Activated naive CD4-positive, alpha-beta T cell treated with anti-CD3 and anti-CD28 coated beads, Interleukin-2, amount 50 U/mL, for 16 hours (primary cell): ENCODE measurements at places on chromosomes 6 and 20.

- DNase-seq, result no peak
Observed at GRCh38 chr6:12473494-12473893, 183.3 kb downstream of the EDN1 start.

DNA sequence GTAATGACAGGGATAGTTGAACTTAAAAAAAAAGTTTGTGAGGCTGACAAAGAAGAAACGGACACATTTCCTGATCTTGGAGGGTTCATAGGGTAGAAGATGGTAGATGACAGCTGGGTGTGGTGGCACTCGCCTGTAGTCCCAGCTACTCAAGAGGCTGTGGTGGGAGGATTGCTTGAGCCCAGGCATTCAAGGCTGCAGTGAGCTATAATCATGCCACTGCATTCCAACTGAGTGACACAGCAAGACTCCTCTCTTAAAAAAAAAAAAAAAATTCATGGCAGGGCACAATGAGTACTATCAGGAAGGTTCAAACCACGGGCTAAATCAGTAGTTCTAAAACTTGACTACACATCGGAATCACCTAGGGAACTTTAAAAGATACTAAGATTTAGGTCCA is 2.0 kb upstream of the MICA start:
- no peak for DNase-seq

- DNase-seq, result no peak
Observed at GRCh38 chr20:34642009-34642408, 34.9 kb downstream of the PIGU start.

DNA sequence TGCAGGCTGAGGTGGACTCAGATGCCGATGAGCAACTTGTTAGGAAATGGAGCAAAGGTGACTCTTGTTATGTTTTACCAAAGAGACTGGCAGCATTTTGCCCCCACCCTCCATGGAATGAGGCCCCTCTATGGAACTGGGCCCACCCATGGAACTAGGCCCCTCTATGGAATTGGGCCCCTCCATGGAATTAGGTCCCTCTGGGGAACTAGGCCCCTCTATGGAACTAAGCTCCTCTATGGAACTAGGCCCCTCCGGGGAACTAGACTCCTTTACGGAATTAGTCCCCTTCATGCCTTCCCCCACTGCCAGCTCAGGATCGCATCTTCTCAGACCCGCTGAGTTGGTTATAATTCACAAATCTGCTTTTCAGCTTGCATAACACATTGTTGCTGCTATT is 144.9 kb downstream of the THBS2 start:
- DNase-seq, result no peak

- DNase-seq, result peak; percentile 26
Observed at GRCh38 chr6:548517-548916, 108.4 kb downstream of the HUS1B start.

DNA sequence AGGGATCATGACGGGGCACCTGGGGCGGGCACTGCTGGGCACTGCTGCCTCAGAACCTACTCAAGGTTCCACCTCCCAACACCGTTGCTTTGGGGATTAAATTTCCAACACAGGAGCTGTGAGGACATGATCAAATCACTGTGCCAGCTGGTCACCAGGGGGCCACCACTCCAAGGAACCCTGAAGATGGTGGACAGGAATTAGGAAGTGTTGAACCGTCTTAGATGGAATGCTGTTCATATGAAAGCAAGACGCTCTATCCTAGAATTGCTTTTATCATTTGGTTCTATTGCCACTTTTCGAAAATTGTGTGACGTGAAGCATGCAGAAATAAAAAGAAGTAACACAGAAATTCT is 140.3 kb downstream of the DLL1 start:
- DNase-seq, result no peak

GRCh38 chr6:140663772-140664171 is 1289.3 kb upstream of the CITED2 start:
- DNase-seq, result no peak

- no peak for DNase-seq
Observed at GRCh38 chr6:162467679-162468078, 259.9 kb downstream of the PRKN start.

DNA sequence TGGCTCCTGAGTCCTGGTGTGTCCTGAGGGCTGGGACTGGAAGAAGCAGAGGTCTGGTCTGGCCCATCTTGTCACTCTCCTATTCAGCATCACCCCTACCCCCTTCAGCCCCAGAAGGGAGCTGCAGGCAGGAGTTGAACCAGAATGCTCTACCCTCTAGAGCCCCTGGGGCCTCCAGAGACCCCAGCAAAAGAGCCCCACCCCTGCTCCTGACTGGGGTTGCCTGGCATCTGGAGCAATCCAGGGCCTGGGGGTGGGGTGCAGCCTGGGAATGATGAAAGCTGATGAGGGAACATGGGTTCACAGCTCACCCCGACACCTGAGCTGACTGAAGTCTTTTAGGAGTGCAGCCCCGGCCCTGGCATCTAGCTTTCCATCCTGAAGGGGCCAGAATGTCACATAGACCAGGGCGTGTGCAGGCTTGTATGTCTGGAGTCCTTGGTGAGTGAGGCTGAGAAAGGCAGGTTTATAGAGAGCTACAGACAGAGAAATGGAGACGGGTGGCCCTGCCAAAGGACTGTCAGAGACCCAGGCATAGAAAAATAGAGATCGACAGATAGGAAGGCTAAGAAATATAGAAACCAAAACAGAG is 12.2 kb downstream of the FGD2 start:
- DNase-seq, result no peak

GRCh38 chr20:19428324-19428723 is 215.9 kb downstream of the SLC24A3 start:
- DNase-seq, result no peak

GRCh38 chr6:37554480-37554819 is 54.8 kb upstream of the CCDC167 start:
- DNase-seq, result no peak

GRCh38 chr20:16262594-16262993 is 310.7 kb downstream of the KIF16B start:
- DNase-seq, result no peak

DNA sequence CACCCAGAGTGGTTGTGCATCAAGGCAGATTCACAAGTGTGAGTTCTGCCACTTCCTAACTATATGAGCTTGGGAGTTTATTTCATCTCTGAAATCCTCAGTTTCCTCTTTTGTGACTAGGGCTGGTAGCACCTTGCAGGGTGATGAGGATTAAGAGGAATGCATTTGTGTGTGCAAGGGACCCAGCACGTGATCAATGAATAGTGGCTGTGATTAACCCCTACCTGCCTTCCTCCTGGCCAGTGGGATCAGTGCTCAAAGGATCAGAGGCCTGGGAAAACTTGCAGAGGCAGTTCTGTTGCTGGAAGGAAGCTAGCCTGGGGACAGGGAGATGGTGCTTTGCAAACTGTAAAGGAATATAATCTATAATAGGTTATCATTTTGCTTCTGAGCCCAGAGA is 7.3 kb downstream of the SDC4 start:
- DNase-seq, result no peak

GRCh38 chr6:144488590-144488989 is 203.5 kb downstream of the UTRN start:
- DNase-seq, result no peak

GRCh38 chr6:37048851-37049757 is 43.6 kb downstream of the FGD2 start:
- peak; percentile 79 for DNase-seq

- DNase-seq, result peak; percentile 87
Observed at GRCh38 chr6:149082320-149082719, 235.2 kb upstream of the TAB2 start.

DNA sequence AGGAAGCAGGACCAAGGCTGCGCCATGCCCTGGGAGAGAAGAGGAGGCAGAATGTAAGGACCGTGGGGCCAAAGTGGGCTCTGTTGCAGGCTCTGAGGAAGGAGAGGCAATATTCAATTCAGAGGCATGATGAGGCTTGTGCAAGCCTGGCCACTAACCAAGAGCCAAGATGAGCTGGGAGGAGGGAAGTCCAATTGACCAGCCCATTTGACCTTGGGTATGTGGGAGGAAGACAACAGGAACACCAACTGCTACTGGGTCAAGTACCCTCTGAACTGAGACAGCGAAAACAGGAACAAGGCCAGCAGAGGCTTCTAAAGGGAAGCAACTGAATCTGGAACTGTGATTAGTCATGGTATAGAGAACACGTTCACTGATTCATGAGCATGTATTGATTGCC is 779.6 kb downstream of the MAFB start:
- no peak for DNase-seq

DNA sequence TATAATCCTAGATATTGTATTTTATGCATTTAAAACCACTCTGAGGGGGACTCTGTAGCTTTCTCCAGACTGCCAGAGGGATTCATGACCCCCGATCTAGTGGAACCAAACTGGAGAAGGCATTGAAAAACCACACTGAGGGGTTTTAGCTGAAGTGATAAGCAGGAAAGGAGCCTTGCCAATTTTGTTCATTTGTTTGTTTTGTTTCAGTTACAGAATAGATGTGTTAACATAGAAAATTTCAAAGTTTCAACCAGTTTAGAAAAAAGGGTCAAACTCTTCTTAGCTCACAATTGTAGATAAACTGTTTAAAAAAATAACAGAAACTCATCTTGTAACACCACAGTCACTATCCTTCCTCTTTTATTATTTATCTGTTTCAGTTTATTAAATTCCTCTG is 19.8 kb downstream of the TAB2 start:
- no peak for DNase-seq

DNA sequence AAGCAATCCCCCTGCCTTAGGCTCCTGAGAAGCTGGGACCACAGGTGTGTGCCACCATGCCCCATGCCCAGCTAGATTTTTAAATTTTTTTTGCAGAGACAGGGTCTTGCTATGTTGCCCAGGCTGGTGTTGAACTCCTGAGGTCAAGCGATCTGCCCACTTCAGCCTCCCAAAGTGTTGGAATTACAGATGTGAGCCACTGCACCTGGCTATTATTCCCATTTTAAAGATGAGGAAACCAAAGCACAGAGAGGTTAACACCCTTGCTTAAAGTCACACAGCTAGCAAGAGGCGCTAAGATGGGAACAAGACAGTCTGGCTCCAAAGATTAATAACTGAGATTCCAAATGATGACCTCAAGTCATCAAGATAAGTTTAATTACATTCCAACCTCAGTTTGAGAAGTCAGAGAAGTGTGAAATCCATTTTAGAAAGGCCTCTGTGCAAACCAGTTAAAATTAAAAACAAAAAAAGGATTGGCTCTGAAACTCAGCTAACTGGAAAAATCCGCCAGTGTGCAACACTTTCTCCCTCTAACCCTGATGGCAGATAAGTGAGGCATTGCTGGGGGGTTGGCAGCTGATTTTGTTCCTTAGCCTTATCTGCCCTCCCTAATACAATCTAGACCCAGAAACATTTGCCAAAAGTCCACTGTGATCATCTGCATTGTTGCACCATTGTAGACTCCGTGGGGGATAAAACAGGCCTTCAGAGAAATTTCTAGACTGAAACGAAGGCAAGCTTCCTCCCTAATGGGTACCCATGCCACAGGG is 55.5 kb downstream of the CPNE5 start:
- no peak for DNase-seq

DNA sequence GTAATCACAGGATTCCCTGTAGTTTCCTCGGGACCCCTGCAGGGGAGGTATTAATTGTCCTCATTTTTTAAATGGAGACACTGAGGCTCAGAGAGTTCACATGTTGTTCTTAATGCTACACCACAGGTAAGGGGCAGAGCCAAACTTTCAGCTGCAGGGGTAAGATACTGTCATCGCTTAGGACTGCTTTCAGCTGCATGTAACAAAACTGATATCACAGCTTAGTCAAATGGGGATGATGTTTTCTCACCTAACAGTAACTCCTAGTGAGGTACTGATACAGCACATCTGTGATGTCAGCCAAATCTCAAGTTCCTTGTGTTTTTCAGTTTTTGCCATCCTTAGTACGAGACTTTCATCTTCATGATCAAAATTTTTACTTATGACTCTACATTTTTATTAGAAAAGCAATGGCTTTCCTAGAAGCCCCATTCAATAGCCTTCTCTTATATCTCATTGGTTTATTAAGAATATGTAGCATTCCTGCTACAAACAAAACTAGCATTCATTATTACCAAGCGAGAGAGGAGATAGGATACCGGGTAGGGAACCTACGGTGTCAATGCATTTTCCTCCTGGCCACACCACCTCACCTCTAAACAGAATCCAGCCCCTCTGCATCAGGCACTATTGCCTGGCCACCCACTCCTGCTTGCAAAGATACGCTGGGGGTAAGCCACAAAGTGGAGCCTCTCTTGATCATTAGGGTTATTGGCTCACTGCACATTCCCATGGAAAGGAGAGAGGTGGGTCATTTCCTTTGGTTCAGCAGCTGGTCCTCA is 557.5 kb downstream of the CD83 start:
- DNase-seq, result no peak
